ENCODE measurements at places on chromosomes 13 and 19.

GRCh38 chr19:48398102-48398374, 4.6 kb downstream of the GRIN2D start:
- DNase-seq = no peak

GRCh38 chr13:26658448-26659385, 101.2 kb downstream of the WASF3 start:
- no peak for DNase-seq

- DNase-seq = no peak
Measured at GRCh38 chr13:58830841-58831240, 1199.3 kb downstream of the PCDH17 start.

DNA sequence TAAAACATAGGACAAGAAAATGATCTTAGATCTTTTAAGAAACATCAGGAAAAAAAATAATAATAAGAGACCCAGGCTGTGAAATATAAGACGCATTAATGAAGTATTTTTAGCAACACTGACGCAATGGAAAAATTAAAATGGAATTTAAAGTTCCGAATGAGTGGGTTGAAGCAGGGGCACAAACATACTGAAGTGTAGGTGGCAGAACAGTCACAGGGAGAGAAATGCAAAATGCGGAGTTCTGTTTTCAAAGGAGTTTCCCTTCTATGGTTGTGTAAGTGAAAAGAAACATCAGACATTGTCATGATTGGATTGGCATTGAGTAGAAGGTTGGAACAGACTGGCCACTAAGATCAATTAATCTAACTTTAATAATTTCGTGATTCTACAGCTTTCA, 159.8 kb downstream of the CYSLTR2 start:
- no peak for DNase-seq

DNA sequence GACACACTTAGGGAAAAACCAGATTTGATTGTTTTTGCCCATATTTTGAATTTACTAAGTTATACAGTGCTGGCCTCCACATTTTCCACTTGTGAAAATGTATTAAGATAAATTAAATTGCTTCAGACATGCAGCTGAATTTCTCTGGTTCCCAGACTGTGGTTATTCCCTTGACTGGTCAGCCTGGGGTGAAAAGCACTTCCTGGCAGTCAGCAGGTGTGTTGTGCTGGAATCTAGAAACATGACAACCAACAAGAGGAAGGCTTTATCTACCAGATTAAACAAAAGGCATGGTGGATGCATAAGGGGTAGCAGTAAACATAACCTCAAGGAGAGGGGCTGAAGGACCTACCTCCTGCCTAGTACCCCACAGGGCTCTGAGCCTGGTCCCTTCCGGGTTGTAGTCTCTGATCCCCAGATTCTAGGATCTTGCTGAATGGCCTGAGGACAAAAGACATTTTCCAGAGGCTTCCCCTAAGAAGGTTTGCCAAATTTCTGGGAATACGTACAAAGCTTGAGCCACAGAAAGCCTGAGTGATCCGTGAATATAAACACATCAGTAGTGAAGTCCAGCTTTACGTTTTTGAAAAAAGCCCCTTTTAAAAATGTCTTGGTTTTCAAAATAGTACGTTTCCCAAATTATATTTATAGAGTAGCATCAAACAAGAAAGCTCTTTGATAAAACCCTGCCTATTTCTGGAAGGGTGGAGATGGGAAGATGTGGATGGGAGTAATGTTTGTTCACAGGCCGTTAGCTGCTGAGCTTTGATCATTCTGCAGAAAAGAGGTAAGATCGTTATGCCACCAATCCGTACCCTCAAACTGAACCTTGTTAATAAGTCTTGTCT, 133.4 kb downstream of the LACC1 start:
- DNase-seq = no peak

GRCh38 chr13:113629866-113630265, 28.1 kb downstream of the ATP4B start:
- DNase-seq = no peak

DNA sequence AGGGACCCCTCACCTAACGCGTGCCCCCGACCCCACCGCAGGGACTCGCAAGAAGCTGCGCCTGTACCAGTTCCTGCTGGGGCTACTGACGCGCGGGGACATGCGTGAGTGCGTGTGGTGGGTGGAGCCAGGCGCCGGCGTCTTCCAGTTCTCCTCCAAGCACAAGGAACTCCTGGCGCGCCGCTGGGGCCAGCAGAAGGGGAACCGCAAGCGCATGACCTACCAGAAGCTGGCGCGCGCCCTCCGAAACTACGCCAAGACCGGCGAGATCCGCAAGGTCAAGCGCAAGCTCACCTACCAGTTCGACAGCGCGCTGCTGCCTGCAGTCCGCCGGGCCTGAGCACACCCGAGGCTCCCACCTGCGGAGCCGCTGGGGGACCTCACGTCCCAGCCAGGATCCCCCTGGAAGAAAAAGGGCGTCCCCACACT, 4.7 kb upstream of the MYBPC2 start:
- DNase-seq = no peak
